ENCODE measurements at places on chromosomes 3 and 15. TPM values are rescaled to one million over a fixed set of nuclear protein-coding genes. Genes with fewer than 3 reads are reported as not detected.

Gene PLA1A
- 0.16 TPM for total RNA-seq

Gene CHRNA3
- not detected for total RNA-seq

- H3K27ac ChIP-seq: no peak overlapping the region
- no peaks in the 10 kb centered on the region for H3K27me3 ChIP-seq
- H3K36me3 ChIP-seq: no peaks in the 10 kb centered on the region
Measured at GRCh38 chr3:61117045-61117898, 134.0 kb downstream of the FHIT start.

DNA sequence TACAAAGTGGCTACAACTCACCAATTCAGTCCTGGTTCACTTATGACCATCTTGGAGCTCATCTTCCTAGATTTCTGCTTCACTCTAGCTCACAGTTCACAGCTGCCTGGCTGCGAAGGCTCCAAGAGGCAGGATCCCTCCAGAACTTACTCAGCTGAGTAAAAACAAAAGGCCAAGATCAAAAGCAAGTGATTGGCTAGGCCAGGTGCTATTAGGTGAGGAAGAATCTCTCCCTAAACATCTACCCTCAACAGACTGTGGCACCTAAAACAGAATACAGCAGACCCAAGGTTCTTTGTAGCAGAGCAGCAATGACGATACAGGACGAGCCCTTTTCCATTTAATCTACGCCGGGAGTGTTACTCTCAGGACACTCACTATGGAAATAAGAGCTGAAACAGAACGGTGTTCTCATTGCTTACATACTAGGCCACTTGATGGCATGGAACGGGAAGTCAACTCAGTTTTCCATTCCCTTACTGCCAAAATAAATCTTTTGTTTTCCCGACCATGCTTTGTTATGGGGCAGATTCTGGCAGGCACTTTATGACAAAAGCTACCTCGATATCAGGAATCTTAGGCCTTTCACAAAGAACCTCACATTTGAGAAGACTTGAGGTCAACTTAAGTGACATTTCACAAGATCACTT, 901 bp downstream of the ICE2 start:
- peaks cover 35% of the 10 kb centered on the region for H3K4me1 ChIP-seq
- H3K36me3 ChIP-seq: no peaks in the 10 kb centered on the region
- no peak for DNase-seq
- H3K27ac ChIP-seq: peak overlapping the region; percentile 93

DNA sequence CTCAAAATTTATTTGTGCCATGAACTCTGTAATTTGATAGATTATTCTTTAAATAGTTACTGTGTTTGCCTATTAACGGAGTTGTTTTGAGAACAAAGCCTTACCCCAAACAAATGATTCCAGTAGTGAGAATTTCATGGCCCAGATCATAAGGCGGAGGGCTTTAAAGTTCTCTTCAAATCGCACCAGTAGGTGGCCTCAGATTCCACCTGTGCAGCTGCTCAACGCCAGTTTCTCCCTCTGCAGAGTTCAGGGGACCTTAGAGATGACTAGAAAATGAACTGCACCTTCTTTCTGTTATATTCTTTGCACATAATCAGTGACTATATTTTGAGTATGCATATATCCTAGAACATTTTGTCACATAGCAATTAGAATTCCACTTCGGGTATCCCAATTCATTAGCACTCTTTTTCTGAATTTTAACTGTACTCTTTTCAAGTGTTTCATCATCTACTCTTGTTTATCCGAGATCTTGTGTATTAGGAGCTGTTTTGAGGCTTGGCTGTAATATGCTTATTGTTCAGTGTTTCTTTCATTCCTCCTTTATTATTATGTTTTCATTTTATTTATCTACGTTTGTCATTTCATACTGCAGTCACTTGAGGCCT, 232.6 kb upstream of the CHRM5 start:
- DNase-seq: no peak
- no peaks in the 10 kb centered on the region for H3K36me3 ChIP-seq
- H3K27me3 ChIP-seq: no peaks in the 10 kb centered on the region
- H3K4me3 ChIP-seq: no peak overlapping the region

DNA sequence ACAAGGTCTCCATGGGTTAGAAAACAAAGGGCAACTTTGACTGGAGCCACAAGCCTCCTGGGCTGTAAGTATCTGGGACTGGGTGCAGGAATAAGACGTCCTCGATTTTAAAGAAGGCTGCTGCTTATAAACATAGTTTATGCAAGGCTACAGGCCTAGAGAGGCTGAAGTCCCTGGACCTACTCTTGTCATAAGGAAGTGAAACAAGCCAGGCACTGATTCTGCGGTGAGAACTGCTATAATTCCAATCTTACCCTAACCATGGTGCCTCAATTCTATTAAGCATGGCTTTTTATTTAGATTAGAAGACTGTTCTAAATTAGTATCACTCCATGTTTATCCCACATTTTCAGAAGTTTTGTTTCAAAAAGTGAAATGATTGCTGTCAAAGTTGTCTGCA, 777.6 kb downstream of the PLOD2 start:
- no peak overlapping the region for H3K4me3 ChIP-seq
- no peaks in the 10 kb centered on the region for H3K27me3 ChIP-seq
- no peaks in the 10 kb centered on the region for H3K4me1 ChIP-seq

DNA sequence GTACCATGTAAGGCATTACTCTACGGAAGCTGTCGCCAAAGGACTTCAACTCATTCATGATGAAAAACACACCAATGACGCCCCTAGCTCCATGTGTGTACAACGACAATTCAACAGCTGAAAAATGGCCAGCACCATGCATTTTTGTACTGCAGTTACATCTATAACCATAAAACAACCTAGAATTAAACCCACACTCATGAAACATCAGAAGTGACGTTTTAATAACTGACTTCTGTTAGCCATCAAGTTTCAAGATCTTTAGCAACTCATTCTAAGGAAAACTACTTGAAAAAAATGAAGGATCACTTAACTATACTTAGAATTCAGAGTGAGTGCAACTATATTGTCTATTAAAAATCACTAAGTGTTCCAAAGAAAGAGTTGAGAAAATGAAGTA, 84.9 kb downstream of the RFTN1 start:
- no peaks in the 10 kb centered on the region for H3K27me3 ChIP-seq
- H3K27ac ChIP-seq: no peak overlapping the region
- no peak overlapping the region for H3K4me3 ChIP-seq
- H3K4me1 ChIP-seq: no peaks in the 10 kb centered on the region
- H3K36me3 ChIP-seq: peaks cover 4% of the 10 kb centered on the region

GRCh38 chr3:188331166-188331565, 177.2 kb downstream of the LPP start:
- peaks cover 9% of the 10 kb centered on the region for H3K4me1 ChIP-seq
- no peaks in the 10 kb centered on the region for H3K36me3 ChIP-seq
- H3K27ac ChIP-seq: no peak overlapping the region
- H3K4me3 ChIP-seq: no peak overlapping the region
- no peaks in the 10 kb centered on the region for H3K27me3 ChIP-seq

GRCh38 chr15:62165104-62165792, at the start of gene C2CD4B:
TSS of gene C2CD4B (minus strand) at chr15:62165285. CDS start at chr15:62164984, 301 bp downstream.
- H3K27me3 ChIP-seq: peaks cover 22% of the 10 kb centered on the region
- no peaks in the 10 kb centered on the region for H3K36me3 ChIP-seq
- H3K4me1 ChIP-seq: no peaks in the 10 kb centered on the region
- no peak within 1 kb of the TSS for H3K4me3 ChIP-seq
- DNase-seq: no peak

DNA sequence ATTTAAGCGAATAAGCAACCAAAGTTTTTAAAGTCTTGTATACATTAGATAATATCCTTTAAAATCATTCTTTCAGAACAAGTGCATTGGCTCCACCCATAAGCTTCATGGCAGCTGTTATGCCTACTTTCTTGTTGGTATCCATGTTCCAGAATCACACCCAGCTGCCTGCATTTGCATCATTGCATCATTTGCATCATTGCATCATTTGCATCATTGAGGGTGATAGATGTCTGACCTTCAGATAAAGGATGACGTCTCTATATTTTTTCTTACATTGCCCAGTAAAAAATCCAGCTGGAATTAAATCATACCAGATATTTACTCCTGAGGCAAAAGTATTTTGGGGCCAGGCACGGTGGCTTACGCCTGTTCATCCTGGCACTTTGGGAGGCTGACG, 42.3 kb downstream of the SLC12A1 start:
- H3K27me3 ChIP-seq: no peaks in the 10 kb centered on the region
- H3K36me3 ChIP-seq: no peaks in the 10 kb centered on the region
- no peak overlapping the region for H3K27ac ChIP-seq
- no peaks in the 10 kb centered on the region for H3K4me1 ChIP-seq
- H3K4me3 ChIP-seq: no peak overlapping the region

DNA sequence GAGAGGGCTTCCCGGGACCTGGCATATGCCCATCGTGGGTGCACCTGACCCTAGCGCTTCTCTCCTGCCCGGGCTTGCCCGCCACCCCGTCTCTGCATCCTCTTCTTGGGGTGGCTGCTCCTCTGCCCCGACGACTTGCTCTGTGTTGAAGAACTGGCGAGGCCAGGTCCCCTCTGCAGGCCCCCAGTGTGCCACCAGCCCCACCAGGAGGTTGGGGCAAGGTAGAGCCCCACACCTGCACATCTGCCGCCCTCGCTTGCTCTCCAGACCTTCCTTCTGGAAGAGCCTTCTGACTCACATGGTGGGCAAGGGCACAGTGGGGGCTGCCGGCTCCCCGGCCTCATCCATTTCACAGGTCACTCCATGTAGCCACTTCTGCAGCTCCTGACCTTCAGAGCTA, 84.3 kb downstream of the FBLN2 start:
- no peaks in the 10 kb centered on the region for H3K4me1 ChIP-seq
- DNase-seq: no peak
- no peak overlapping the region for H3K4me3 ChIP-seq
- no peaks in the 10 kb centered on the region for H3K36me3 ChIP-seq
- H3K27me3 ChIP-seq: no peaks in the 10 kb centered on the region
- H3K27ac ChIP-seq: no peak overlapping the region

GRCh38 chr15:72368899-72369298, 6.9 kb downstream of the HEXA start:
- no peak for DNase-seq
- no peak overlapping the region for H3K4me3 ChIP-seq
- peaks cover 8% of the 10 kb centered on the region for H3K36me3 ChIP-seq
- no peaks in the 10 kb centered on the region for H3K27me3 ChIP-seq
- H3K27ac ChIP-seq: no peak overlapping the region

DNA sequence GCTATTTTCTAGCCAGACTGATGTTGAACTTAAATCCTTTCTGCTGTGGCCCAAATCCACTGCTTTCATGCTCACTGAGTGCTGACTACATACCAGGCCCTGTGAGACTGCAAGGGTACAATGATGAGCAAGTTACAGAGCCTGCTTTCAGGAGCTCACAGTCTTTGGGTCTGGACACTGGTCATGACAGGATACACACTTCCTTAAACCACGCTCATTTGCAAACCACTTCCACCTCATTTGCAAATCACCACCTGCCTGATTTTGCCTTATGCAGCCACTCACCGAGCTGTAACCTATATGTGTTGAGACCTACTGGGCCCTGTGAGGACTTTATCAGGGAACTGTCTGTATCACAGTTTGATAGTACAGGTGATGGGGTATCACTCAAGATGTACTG, 50.2 kb upstream of the LRRC58 start:
- no peaks in the 10 kb centered on the region for H3K36me3 ChIP-seq
- H3K27ac ChIP-seq: no peak overlapping the region
- no peaks in the 10 kb centered on the region for H3K4me1 ChIP-seq

DNA sequence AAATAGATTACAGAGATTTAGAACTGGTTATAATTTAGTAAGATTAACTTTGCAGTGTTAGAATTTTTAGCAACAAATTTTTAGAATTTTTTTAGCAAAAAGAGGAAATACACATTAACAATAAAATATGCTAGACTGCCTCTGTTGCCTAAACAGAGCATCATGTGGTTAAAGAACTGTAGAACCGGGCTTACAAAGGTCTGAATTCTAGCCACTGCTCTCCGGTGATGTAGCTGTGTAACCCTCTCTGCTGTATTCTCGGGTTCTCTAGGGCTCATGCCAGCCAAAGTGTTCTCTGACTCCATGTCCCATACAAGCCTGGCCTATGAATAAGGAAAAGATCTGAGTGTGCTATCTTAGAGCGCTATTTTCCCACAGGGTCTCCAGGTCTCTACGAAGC, 2.9 kb upstream of the P2RY12 start:
- H3K27me3 ChIP-seq: no peaks in the 10 kb centered on the region
- no peaks in the 10 kb centered on the region for H3K4me1 ChIP-seq
- H3K27ac ChIP-seq: no peak overlapping the region

- no peak overlapping the region for H3K4me3 ChIP-seq
- no peaks in the 10 kb centered on the region for H3K27me3 ChIP-seq
Measured at GRCh38 chr15:64653757-64654156, 121.6 kb downstream of the RBPMS2 start.

DNA sequence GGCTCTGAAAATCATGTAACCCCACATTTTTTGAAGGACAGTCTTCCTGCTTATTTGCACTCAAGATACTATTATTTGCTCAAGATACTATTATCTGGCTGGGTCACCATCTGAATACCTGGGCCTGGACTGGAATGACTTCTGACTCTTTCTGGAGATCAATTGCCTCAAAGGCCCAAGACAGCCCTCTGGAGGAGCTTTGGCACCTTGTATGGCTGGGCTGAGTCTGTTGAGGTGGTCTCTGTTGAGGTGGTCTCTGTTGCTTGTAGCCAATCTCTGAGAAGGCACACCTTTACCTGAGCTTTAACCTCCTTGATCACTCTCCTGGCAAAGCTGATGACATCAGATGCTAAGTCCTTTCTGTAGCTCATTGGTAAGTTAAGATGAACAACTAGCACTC, 33.0 kb downstream of the SPATA12 start:
- no peak for DNase-seq
- H3K36me3 ChIP-seq: no peaks in the 10 kb centered on the region
- no peak overlapping the region for H3K27ac ChIP-seq
- no peaks in the 10 kb centered on the region for H3K4me1 ChIP-seq
- H3K4me3 ChIP-seq: no peak overlapping the region
